ENCODE measurements at places on chromosomes 13 and 19.

DNA sequence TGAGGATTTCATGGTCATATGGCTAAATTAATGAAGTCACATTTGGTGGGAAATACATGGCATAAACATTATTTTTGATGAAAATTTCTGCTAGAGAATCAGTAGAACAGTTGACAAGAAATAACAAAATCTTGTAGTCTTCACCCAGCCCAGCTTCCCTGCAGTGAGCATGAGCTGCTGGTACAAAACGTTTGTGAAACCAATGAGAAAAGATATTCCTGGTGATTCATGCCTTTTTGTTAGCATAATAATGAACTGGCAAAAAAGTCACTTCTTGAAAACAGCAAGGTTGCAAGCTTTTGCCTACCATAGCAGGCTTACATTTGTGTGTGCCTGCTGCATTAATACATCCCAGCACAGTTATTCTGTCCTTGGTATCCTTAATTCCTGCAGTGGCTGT, 475.9 kb upstream of the HTR2A start:
- no peak for DNase-seq

- DNase-seq = no peak
These were observed 877 bp upstream of the N4BP2L1 start for GRCh38 chr13:32428581-32429432.

- DNase-seq = no peak
These were observed 33.6 kb downstream of the SLC7A1 start for GRCh38 chr13:29561918-29562317.

DNA sequence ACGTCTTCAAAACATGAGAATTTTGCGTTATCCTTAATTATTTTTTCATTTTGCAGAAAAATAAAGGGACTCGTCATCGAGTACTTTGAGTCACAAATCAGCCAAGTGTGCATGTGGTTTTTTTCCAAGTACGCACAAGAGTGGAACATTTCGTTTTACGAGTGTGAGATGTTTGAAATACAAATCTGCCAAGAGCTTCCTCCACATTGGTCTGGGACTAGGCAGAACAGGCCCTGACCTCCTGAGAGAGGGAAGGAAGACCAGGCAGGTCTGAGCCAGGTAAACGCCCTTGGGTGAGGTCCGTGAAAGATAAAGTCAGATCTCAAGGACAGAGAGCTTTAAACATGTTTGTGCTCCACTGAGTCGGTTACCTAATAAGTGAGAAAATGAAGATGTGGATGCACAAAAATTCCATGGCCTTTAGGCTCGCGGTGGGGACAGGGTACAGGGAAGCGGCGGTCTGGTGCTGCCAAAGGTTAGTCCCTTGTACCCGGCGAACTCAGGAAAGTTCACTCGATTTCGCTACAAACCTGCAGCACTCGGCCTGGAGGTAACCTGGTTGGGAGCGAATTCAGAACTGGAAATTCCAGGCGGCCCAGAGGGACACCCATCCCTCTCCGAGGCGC, 473 bp upstream of the ITM2B start:
- no peak for DNase-seq

DNA sequence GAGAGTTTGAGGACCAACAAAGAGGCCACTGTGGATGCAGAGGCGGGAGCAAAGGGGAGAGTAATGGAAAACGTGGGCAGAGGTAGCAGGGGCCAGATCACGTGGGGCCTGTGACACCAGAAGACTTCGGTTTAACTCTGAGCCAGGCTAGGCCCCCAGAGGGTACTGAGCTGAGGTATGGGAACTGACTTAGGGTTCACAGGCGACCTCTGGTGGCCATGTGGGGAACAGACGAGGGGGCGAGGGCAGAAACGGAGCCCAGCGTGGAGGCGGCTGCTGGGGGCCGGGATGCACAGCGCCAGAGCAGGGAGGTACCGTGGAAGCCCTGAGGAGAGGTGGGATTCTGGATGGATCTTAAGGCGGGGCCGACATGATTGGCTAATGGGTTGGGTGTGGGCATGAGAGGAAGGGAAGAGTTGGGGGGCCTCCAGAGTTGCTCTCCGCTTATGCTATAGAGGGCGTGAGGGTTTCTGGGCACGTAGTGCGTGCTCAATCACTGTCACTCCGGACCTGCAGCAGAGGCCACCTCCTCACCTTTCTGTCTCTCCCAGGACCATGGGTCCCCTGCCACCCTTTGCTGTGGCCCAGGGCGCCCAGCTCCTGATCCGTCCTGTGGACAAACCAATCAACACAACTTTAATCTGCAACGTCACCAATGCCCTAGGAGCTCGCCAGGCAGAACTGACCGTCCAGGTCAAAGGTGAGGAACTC, 13.7 kb downstream of the PVR start:
- DNase-seq = peak; percentile 56

DNA sequence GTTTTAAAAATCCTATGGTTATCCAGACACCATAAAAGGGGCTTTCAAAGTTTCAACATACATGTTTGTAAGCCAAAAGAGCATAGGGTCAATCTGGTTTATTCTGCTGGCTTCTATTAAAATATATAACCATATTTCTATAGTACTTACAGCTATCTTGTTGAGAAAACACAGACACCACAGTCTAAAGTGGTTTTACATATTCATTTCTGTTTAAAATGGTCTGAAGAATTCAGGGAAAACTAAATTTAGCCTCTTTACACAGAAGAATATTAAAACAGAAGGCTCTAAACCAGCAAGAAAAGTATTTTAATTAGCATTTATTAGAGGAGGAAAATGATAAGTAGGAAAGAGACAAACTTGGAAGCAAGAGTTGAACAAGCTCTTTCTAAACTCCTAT, 203.9 kb downstream of the LHFPL6 start:
- no peak for DNase-seq

DNA sequence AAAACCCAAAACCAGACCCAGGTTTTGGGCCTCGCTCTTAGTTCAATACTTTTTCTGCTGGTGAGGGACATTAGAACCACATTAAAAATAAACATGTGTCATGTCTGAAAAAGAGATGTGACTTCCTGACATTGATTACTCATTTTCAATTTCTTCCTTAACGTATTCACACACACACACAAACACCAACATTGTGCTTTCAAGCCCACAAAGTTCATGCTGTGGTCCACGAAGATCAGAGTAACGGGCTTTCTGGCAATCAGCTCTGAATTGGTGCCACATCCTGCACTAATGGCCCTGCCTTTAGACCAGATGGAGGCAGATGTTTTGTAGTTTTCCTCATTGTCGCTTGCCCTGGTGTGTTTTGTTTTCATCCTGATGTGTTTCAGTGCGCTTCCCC, 47.9 kb upstream of the POMP start:
- DNase-seq = no peak

GRCh38 chr13:46354156-46355087, 32.6 kb downstream of the RUBCNL start:
- no peak for DNase-seq

DNA sequence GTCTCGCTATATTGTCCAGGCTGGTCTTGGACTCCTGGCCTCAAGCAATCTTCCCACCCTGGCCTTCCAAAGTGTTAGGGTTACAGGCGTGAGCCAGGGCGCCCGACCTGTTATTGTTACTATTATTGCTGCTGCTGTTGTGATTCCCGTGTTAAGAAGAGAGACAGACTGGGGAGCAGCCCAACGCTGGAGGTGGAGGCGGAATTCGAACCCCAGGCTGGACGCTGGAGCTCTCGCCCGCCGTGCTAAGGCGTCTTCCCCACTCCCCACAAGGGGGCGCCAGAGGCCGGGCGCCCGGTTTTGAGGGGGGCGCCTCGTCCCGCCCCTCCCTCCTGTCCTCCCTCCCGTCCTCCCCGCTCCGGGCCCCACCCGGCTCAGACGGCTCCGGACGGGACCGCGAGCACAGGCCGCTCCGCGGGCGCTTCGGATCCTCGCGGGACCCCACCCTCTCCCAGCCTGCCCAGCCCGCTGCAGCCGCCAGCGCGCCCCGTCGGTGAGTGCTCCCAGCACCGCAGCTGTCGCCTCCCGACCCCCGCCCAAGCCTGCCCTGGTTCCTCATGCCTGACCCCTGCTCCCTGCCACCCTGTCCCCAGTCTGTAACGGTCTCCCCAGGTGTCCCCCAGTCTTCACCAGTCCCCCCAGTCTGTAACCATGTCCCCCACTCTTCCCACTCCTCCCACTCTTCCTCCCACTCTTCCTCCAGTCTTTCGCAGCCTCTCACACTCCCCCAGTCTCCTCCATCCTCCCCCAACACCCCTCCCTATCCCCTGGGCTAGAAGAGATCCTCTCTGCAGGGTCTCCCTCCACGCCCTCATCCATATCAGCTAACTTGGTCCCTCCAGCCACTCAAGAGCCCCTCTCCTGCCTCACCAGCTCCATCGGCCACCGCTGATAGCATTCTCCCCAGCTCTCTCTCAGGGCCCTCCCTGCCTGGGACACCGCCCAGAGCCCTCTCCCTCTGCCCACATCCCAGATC, at the start of gene EHD2:
Gene EHD2 (plus strand): TSS at position 377 of the 976 bp plus-strand sequence. CDS start 3,191 bp downstream, outside the sequence.
- no peak for DNase-seq

DNA sequence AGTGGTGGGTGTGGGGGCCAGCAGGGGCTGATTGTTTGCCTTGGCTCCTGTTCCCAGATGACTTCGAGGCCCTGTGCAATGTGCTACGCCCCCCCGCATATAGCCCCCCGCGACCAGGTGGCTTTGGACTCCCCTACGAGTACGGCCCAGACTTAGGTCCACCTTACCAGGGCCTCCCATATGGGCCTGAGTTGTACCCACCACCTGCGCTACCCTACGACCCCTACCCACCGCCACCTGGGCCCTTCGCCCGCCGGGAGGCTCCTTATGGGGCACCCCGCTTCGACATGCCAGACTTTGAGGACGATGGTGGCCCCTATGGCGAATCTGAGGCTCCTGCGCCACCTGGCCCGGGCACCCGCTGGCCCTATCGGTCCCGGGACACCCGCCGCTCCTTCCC, 25.7 kb downstream of the LTBP4 start:
- DNase-seq = no peak

DNA sequence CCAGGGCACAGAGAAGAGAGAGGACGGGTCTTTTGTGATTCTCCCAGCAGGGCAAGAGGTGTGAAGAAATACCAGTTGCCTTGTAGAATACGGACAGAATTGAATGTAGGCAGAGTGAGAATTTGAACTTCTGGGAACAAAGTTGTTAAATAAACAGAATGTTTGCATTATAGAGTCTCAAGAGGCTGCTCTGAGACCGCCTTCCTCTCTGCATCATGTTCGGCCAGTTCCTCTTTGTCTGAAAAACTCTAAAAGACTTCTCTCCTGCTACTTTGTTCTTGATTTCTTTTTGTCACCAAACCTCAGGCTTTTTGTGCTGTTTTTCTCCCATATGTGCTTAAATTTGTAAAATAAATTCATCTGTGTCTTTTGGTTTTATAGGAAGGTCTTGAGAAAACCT, 256.4 kb downstream of the DLEU7 start:
- no peak for DNase-seq

GRCh38 chr13:98405107-98405571, 171.8 kb downstream of the STK24 start:
- no peak for DNase-seq

GRCh38 chr19:48152551-48152950, 17.6 kb downstream of the LIG1 start:
- DNase-seq = peak; percentile 30

GRCh38 chr19:11024259-11024658, 63.4 kb downstream of the SMARCA4 start:
- DNase-seq = no peak

- no peak for DNase-seq
These were observed 13.3 kb downstream of the FBN3 start for GRCh38 chr19:8135946-8136618.

- DNase-seq = peak; percentile 25
These were observed 36.3 kb downstream of the ELF1 start for GRCh38 chr13:40982772-40983171.

DNA sequence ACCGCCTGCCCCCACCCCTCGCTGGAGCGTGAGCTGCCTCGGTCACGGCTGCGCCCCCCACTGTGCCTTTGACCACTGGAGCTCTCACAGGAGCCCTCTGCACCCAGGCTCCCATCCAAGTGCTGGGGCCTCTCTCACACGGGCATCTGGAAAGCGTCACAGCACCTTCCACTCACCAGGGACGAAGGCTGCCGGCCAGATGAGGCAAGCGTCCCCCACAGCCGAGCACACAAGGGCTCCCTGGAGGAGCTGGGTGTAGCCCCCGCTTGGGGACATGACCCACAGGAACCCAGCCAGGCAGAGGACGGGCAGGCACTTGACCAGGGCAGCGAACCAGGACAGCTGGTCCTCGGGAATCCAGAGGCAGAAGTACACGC, 560 bp downstream of the TMEM86B start:
- DNase-seq = no peak

DNA sequence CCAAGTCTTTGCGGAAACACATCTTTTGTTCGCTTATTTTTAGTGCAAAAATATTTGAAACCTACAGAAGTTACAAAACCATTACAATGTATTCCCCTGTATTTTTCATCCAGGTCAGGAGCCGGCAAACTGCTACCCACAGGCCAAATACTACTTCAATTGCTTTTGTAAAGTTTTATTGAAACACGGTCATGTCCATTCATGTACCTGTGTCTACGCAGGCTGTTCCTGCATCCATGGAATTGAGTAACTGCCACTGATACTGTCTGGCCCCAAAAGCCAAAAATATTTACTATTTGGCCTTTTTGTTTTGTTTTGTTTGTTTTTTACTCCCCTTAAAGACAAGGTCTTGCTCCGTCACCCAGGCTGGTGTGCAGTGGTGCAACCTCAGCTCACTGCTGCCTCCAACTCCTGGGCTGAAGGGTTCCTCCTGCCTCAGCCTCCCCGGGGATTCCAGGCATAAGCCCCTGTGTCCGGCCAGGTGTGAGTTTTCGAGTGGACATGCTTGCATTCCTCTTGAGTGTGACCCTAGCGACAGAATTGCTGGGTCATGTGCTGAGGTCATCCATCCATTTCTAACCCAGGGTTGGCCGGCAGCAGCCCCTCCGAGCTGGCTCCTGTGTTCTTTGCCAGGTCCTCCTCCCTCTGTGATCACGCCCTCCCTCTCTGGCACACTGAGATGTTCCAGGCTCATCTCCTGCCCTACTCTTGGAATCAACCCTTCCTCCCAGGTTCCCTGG, 10.9 kb upstream of the S1PR4 start:
- DNase-seq = no peak

DNA sequence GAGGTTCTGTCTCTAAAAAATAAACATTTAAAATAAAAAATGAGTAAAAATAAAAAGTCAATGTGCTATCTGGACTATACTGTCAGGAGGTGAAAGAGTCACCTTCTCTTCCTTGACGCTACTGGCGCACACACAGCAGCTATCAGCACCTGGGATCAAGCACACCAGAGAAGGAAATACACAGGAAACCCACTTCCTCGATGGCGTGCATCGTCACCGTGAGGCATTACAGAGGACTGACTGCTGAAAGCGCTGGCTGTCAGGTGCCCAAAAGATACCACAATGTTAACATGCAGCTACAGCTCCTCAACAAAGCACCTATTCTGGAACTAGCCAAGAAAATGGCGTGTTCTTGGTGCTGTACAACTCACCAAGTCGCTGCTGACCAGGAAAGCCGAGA, 6.1 kb downstream of the SLC35E1 start:
- DNase-seq = no peak

DNA sequence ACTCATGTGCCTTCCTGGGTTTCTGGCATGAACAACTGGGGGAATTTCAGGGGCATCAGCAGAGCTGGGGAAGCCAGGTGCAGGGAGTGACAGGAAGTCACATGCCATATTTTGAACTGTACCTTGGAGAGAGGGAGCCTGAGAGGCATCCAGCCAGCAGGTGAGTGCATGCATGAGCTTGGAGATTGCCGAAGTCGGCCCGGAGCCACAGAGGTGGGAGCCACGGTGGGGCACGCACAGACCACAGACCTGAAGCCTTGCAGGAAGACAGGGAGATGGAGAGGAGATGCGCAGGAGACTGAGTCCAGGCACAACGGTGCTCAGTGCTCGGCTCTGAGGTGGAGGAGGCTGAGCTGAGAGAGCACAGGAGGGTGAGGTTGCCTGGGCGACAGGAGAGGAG, 55.1 kb downstream of the CDADC1 start:
- DNase-seq = no peak

Data from stimulated activated CD4-positive, alpha-beta T cell treated with anti-CD3 and anti-CD28 coated beads, Interleukin-1b, Interleukin-23, amount 100 ng/mL, for 24 hours (primary cell).